ENCODE measurements at places on chromosomes 7 and 10. TPM values are rescaled to one million over a fixed set of nuclear protein-coding genes. Genes with fewer than 3 reads are reported as not detected.

- no peak for DNase-seq
Measured at GRCh38 chr7:150735596-150736358, 1.4 kb upstream of the GIMAP5 start.

DNA sequence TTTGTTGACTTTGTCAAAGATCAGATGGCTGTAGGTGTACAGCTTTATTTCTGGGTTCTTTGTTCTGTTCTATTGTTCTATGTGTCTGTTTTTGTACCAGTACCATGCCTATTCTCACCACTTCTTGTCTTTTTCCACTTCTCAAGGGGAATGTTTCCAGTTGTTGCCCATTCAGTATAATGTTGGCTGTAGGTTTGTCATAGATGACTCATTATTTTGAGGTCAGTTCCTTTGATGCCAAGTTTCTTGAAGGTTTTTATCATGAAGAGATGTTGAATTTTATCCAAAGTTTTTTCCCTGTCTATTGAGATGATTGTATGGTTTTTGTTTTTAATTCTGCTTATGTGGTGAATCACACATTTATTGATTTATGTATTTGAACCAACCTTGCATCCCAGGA lies 216.7 kb upstream of the RNF32 start:
- no peak for DNase-seq

- no peak for DNase-seq
Measured at GRCh38 chr7:25031007-25031406, 51.0 kb upstream of the OSBPL3 start.

DNA sequence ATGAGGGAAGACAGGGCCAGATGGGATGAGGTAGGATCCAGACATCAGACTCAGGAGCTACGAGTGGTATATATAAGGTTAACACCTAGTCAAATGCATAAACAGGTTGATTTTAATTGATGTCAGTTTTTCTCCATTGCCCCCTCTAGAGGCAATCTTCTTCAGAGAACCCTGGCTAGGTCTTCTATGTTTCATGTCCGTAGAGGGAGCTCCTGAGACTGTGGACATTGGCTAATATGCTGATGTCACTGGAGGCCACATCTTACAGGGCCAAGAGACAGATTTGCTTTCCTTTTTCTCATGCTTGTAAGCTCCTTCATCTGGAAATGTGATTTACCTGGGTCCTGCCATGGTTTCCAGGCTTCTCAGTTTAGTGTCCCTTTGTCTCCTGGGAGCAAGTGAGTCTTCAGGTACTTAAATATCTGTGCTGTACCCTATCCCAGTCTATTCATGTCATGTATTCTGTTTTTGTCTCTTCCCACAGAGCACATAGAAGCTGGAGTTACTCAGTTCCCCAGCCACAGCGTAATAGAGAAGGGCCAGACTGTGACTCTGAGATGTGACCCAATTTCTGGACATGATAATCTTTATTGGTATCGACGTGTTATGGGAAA lies 161.6 kb upstream of the PRSS1 start:
- DNase-seq: no peak

DNA sequence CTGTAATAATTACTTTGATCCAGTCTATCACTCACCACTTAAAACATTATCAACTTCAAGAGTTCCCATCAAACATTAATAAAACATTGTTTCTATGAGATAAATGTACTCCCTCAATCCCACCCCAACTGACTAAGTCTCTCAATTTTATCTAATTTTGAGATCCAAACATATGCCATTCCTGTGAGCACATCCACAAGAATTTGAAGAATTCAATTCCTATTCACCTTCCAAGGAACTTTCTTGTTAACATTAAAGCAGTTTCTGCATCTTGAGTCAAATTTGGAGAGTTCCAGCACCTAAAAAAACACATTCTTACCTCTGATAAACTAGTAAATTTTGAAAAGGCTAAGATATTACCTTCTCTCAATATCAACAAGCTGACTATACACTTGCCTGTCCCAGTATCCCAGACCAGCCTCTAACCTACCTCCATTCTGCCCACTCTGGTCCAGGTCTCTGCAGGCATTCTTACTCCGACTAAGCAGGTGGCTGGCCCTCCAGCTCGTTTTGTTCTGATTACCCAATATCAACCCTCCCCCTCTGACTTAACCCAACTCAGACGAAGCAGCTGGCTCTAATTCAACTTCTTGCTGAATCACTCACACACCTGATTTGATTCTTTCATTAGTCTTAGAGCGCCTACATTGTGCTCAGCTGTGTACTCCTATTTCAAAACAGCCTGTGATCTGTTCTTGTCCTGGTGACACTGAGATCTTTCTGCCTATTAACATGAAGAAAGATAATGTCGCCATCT lies 275.2 kb downstream of the IPMK start:
- no peak for DNase-seq

DNA sequence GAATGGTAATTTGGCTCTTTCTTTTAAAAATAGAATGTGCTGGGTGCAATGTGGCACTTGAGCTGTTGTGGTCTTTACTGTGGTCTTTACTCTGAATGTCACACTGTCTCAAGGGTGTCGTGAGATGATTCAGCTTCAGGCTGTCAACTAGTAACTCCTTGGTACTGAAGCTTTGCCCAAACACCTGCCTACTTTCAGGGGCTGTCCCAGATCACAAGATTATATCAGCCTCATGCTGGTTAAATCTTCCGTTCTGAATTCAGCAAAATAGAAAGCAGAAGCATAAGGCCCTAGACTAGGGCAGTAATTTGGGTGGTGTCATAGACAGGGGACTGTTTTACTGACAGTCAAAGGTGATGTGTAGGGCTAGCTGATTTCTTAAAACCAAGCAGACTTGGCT lies 110.9 kb downstream of the BAMBI start:
- no peak for DNase-seq

The EPHB6 gene
- total RNA-seq: 6.3 TPM

Measured in mesenteric fat pad (tissue), 1 donor.